ENCODE measurements at places on chromosomes 4 and X.
A peak's percentile ranks its signal among the peaks of the same experiment; 100 is the strongest.

DNA sequence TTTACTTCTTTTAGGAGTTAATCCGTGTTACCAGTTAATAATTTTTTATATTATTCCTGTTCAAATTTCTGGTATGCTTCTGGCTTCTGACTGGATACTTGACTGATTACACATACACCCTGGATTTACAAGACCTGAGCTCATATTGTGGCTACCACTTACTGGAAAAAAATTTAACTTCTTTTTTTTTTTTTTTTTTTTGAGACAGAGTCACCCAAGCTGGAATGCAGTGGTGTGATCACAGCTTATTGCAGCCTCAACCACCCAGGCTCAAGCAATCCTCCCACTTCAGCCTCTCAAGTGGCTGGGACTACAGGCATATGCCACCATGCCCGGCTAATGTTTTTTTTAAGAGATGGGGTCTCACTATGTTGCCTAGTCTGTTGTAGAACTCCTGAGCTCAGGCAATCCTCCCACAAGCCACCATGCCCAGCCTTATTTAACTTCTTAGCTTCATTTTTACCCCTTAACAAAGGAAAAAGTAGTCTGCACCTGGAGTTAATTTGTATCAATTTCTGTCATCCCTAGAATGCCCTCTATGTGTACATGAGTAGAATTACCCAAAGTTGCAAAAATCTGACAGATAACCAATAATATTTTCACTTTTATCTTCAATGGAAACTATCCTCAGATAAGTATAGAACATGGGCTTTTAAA lies 50.3 kb downstream of the TMEM165 start:
- peak; percentile 73 for DNase-seq

GRCh38 chrX:68915778-68916177 lies 87.0 kb downstream of the EFNB1 start:
- DNase-seq = no peak

- no peak for DNase-seq
Measured at GRCh38 chr4:14592950-14593349, 409.3 kb upstream of the CPEB2 start.

GRCh38 chr4:105624530-105624929 lies 72.1 kb downstream of the ARHGEF38 start:
- peak; percentile 75 for DNase-seq

GRCh38 chr4:42391981-42392380 lies 5.3 kb upstream of the SHISA3 start:
- DNase-seq = no peak

- no peak for DNase-seq
Measured at GRCh38 chrX:40513012-40513411, 67.8 kb upstream of the ATP6AP2 start.

DNA sequence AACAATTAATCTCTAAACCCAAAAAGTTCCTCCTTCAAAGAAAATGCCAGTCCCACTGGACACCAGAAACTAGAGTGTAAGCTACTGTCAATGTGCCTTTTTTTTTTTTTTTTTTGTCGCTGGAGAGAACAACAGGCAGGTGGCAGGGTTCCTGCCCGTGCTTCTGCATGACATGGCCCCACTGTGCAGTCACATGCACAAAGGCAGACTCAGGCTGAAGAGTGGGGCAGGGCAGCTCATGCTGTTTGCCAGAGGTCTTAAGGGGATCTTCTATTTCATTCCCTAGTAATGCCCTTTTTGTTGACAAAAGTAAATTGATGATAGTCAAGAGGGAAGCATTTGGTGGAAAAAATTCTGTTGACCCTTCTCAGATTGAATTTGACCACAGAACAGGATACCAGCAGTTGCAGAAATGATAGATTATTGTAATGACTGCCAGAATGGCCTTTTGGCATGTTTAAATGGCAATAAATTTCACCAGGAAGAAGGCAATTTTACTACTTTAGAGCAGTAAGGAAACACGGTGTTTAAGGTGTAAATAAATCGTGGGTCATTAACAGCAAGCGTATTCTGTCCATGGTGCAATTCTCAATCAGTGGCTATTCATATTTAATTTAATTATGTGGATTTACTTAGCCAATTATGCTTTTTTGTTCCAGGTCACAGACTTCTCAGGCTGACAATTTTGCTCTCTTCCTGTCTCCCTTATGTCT lies 80.9 kb downstream of the NKX6-1 start:
- DNase-seq = no peak

DNA sequence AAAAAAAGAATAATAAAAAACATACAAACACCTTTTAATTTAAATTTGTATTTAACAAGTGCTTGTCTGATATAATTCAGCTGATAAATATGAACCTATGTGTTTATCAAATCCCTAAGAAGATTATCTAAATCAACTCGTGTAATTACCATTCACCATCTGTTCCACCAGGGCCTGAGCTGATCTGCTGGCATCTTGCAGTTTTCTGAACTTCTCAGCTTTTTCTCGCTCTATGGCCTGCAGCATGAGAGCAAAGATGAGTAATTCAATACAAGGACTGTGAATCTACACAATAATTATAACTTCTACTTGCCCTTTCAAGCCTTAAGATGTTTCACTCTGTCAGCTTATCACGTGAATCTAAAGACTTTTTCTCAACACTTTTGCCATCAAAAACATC lies 709.7 kb downstream of the DMD start:
- no peak for DNase-seq

DNA sequence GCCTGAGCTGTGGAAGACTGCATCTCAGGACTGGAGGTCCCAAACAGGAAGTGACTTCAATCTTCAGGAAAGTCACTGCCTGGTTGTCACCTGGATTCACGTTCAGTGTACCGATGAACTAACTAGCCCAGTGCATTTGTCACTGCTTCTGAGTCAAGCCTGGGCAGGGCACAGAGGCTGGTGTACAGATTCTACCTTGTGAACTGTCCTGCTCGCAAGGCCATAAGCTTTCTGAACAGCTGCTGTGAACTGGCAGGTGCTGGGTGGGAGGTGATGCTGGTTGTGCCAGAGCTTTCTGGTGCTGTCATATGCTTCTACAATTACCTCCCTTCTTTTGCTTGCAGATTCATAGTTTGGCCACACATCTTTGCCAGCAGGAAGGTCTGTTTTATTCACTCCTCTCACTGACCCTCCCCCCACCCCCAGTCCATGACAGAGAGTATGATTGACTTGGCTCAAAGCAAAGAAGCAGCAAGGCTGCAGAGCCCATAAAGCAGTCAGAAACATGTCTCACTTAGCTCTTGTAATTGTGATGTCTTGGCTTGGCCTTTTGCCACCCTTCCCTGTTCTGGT lies 40.5 kb downstream of the ZCCHC12 start:
- no peak for DNase-seq

- no peak for DNase-seq
Measured at GRCh38 chr4:159410891-159411290, 308.0 kb downstream of the RAPGEF2 start.

- no peak for DNase-seq
Measured at GRCh38 chr4:1489639-1489995, 83.4 kb upstream of the NKX1-1 start.

- DNase-seq = no peak
Measured at GRCh38 chrX:119604766-119605463, 1.3 kb downstream of the NKRF start.

DNA sequence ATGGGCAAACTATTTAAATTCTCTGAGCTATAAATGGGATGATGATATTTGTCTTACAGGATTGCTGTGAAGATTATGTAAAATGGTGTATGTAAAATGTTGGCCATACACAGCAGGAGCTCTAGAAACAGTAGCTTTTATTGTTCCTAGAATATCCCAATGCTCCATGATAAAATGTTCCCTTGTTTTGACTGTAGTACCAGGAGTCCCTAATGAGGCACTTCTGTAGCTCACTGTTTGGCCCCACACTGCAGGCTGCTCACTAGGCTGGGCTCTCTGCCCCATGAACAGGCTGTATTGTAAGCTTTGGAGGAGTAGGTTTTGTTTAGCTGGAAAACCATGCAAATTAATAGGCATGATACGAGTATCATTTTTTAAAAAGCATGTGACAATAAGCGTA lies 3.3 kb upstream of the FGA start:
- no peak for DNase-seq

GRCh38 chr4:127001933-127002332 lies 630.8 kb upstream of the INTU start:
- no peak for DNase-seq

DNA sequence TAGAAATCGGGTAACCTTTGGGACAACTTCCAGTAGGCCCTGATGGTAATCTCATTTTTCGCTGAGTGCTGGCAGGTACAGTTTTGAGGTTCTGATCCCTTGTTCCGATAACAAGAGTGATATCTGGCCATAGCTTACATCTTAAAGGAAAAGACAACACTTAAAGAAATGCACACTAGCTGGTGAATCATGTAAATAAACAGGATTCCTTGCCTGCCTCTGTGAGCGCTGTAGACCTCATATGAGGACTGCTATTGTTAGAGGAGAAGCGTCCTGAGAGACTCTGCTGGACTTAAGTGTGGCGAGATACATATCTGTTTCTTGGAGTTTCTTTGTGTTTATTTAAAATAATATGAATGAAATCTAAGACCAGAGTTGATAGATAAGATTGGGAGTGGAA lies 149.3 kb upstream of the SLC4A4 start:
- DNase-seq = peak; percentile 50

- DNase-seq = no peak
Measured at GRCh38 chrX:19760345-19760744, 127.1 kb downstream of the SH3KBP1 start.

DNA sequence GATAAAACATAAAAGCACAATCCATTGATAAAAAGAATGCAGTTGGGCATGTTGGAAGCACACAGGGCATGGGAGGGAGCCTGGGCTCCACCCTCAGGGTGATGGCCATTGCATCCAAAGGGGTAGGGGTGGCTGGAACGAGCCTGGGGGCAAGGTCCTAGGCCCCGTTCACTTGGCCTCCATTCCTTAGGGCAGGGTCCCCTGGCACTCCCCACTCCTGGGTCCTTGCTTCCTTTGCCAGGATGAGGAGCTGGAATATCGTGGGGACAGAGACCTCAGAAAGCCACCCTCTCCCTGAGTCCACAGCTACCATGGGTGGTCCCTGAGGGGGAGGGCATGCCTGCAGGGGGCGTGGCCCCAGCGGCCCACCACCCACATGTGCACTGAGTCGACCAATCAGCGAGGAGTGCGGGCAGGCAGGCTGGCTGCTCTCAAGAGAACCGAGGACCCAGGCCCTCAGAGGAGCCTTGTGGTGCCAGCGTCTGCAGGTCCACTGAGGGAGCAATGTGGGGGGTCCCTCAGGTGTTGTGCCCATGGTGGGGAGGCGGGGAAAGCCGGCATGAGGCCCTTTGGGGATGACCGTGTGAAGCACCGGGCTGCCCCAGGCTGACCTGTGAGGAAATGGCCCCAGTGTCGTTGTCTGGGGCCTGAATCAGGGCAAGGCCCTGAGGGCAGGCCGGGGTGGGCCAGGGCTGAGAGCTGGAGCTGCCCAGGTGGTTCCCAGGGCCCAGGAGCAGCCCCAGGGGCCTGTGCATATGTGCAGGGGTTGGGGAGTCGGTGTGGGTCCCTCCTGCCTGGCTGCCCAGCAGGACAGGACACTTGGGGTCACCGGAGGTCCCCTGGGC lies 78.6 kb upstream of the AMELX start:
- DNase-seq = no peak

- no peak for DNase-seq
Measured at GRCh38 chr4:69321153-69321729, 41.0 kb downstream of the UGT2B28 start.

DNA sequence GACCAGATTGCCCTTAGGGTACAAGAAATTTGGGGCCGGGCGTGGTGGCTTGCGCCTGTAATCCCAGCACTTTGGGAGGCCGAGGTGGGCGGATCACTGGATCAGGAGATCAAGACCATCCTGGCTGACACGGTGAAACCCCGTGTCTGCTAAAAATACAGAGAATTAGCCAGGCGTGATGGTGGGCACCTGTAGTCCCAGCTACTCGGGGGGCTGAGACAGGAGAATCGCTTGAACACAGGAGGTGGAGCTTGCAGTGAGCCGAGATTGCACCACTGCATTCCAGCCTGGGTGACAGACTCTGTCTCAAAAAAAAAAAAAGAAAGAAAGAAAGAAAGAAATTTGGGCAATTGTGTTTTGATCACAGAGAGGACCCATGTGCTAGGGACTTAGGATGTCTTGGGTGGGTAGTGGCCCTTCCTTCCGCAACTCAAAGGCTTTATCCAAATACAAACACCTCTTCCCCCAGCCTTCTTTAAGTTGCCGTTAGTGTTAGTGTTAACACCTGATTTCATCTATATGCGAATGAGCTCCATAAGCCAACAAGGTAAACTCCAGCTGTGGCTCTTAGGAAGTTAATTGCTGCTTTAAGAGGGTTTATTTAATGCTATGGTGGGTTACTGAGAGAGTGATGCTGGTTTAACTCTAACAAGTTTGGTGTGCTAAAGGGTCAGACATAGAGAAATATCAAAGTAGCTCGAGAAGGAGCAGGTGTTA lies 8.6 kb upstream of the CCDC110 start:
- no peak for DNase-seq

- no peak for DNase-seq
Measured at GRCh38 chrX:133527415-133527814, 112.1 kb upstream of the GPC4 start.

DNA sequence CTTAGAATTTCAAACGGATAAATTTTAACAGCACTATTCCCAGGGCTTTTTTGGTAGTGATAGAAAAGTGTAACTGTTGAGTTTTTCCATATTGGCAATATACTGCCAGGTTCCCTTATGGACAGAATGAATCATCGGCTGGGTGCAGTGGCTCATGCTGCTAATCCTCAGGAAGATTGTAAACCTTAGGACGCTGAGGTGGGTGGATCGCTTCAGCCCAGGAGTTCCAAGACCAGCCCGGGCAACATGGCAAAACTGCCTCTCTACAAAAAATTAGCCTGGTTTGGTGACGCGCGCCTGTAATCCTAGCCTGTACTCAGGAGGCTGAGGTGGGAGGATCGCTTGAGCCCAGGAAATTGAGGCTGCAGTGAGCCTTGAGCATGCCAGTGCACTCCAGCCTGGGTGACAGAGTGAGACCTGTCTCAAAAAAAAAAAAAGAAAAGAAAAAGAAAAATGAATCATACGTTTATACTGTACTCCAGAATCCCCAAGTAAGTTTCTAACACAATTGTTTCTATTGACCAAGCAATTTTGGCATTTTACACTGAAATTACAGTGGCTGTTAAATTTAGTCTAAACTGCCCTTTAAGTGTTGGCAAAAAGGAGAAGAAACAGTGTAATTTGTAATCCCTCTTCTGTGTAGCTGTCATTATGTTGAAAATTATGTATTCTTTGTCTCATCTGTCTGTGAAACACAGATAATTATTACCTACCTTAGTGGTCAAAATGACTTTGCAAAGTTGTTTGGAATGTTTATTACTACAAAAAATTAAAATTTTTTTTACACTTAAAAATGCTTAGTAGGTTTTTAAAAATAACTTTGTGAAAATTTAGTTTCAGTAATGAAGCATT lies 1.8 kb downstream of the SLC30A9 start:
- peak; percentile 11 for DNase-seq

DNA sequence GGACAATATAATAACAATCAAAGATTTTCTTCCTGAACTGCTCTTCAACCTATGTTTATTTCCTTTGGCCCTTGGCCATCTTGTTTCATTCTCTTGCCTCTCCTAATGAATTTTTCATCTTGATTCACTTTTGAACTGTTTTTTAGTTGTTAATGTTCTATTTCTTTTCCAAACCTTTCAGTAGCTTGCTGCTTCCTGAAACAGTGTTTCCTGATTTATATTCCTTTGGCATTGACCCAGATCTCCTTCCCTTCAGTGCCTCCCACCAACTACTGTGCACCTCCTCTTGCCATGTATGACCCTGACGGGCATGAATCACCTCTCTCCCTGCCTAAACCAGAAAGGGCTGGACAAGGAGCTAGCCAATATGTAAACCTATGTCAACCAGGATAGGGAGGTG lies 25.6 kb upstream of the SPP1 start:
- DNase-seq = peak; percentile 31

GRCh38 chr4:168264903-168265302 lies 53.6 kb downstream of the DDX60 start:
- no peak for DNase-seq

- no peak for DNase-seq
Measured at GRCh38 chr4:18980516-18981233, 959.1 kb upstream of the LCORL start.
